ENCODE measurements at places on chromosomes 4 and X.
A peak's percentile ranks its signal among the peaks of the same experiment; 100 is the strongest.

DNA sequence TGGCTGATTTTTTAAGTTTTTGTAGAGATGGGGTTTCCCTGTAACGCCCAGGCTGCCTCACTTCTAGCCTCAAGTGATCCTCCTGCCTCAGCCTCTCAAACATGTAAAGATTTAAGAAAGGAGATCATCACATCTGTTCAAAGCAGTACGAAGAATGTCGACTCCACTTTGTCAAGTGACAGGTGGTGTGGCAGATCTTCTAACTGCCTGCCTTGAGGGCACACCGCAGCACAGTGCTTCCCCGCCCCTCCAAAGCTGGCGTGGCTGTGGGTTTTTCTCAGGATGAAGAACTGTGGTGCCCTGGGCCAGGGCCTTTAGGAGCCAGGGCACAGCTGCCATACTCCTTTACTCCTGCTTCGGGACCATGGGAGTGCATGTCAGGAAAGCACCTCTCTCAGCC lies 43.3 kb upstream of the MTNR1A start:
- DNase-seq = no peak

DNA sequence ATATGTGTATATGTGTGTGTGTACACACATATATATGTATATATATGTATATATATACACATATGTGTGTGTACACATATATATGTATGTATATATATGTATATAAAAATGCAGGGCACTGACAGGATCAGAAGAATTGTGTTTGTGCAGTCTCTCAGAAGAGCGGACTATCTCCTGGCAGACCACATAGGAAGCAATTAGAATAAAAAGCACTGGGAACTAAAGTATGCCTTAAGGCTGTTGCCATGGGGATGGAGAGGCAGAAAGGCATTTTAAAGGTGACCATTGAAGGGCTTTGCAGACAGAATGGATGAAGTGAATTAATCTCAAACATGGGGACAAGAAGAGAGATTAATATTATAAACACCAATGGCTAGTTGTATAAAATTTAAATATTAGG lies 33.7 kb upstream of the USP51 start:
- no peak for DNase-seq

DNA sequence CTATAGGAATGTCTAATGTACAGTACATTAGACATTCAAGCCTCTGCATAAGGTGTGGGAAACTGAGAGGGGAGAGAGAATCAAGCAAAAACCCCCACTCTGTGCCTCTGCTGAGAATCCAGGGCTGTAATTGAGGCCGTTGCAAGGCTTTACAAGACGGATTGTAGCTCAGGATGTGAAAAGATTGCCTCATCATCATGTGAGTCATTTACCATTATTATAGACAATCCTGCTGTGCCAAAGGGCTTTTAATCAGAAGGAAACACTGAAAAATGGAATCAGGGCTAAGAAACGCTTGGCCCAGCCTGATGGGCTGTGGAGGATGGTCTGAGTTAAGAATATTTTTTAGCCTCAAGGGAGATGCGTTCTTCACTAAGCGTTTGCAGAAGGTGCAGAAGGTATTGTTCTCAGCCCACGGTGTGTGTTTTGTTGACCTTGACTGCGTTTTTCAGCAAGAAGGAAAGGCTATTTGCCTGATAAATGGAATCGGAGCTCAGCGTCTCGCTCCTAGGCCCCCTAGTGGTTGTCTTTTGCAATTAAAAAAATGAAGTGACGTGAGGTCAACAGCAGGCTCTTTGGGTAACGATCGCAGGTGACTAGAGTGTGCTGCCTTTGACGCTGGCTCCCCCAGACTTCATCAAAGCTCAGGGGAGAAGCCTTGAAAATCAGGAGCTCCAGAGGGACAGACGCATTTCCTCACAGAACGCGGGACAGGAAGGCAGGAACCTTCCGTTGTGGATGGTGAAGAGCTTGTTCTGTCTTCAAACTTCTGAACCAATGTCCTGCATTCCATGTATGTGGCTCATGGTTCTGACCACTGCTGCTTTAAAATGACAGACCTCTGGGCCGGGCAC lies 18.1 kb upstream of the CHRNA9 start:
- peak; percentile 81 for DNase-seq

DNA sequence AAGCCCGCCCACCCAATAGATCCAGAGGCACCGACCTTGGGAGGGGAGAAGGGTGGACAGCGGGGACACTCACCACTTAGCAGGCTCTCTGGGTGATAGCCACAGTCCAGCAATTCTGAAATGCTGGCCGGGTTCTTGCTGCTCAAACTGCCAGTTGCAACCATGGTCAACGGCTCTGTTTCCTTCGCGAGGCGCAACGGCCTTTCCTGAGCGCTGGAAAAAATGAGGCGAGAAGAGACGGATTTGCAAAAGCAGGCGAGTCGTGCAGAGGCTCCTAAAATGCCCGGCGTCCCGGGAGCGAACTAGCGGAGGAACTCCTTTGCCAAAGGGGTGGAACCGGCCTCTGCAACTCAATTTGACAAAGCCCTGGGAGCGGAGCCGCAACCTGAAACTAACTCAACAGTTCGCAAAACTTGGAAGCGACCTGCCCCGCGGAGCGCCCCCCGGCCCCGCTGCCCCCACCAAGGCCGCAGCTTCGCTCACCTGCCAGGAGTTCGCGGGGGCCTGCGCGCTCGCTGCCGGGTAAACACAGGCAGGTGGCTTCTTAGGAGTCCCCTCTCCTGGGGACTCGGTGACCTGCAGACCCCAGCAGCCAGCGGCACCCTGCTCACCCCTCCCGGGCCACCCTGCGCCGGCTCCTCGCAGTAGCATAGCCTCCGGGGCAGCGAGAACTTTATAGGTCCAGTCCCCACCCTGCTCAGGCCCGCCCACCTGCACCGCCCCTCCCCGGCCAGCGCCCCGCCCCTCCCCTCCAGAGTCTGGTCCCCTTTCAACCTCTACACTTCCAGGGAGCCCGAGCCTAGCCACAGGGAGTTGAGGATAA lies at the start of gene DDIT4L:
DDIT4L (minus strand) TSS at position 649 of the 823 bp plus-strand sequence; CDS start at position 164, 485 bp downstream.
- DNase-seq = peak; percentile 37

Measured in G401 (cell line).